Stimulated activated naive CD4-positive, alpha-beta T cell treated with Interleukin-2 at 50 U/mL for 16 hours (primary cell): ENCODE measurements at places on chromosomes 3 and 15.

DNA sequence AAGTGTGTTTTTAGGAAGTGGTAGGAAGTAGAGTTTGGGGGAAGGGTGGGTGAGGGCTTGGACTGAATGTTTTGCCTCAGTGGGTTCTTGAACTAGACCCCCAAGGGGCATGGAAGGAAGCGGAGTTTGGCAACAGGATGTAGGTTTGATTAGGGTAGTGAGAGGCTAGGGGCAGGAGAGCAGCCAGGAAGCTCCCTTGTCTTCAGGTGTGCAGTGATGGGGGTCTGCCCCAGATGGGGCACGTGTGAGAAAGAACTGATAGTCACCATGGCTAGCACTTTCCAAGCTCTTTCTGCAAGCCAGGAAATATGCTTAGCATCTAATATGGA is 4.7 kb downstream of the ZSCAN2 start:
- no peak for DNase-seq

DNA sequence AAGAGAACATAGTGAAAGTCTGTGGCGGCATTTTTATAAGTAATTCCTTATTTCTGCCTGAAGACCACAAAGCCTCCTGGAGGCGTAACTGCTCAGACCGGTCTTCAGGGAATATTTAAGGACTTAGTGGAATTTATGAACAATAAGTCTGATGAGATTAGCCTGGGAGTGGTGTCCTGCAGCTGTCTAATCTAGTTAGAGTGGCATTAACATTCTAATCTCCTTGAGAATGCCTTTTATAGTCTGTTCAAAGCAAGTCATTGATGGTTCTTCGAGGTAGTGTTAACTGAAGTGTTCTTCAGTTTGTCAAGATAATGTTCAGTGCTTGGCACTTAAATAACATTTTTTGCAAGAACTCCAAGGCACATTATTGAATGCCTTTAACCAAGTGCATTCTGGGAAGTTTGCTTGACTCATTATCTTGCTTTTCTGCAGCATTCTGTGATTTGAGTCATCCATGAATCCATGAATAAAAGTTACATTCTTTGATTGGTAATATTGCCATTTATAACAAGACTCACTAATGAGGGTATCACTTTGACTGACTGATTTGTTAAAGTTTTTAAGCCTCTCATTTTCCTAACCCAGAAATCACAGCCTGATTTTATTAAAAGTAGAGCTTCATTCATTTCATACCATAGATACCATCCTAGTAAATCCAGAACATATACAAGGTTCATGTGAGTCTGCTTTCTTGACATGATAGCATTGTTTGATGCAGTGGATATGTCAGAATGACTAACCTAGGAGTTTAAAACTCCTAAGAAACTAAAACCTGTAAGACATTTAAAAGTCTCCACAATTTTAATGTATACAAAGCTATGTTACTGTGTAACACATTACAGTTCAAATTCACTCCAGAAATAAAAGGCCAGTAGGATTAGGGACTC is 12.5 kb downstream of the RBM5 start:
- DNase-seq: no peak

DNA sequence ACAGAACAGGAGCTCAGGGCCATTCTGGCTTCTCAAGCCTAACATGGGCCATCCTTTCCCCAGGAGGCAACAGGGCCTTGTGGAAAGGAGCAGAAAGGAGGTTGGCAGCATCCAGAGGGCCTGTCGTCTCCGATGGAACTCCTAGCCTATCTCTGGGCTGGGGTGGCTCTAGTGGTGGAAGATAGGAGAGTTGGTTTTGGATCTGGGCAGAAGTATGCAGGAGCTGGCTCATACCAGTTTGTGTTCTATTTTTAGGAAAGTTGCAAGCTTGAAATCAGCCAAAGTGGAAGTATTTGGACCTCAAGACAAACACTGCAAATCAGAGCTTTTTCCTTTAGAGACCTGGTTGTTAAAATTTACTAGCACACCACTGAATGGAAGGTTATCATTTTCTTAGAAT is 35.4 kb upstream of the XCR1 start:
- no peak for DNase-seq

DNA sequence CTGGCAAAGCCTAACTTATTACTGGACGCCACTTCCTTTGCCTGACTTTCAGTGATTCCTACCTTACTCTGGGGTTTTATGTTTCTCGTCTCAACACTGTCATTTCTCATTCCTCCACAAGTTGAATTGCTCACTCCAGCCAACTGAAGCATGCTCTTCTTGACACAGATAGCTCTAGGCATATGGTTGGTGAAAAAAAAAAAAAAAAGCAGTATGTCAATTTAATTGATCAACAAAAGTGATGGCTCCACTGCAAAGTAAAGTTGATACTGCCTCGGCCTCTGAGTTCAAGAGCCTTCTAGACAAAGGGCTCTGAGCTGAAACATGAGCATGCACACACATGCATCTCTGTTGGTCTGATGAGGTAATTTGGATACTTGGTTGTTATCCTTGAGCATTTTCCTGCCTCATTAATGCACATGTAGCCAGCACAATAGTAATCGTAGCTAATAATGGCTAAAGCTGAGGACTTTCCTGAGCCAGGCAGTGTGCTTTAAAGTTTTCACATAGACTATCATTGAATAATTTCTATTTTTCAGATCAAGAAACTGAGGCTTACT is 21.4 kb upstream of the UBE2Q2 start:
- no peak for DNase-seq

GRCh38 chr15:70361891-70362290 is 264.2 kb upstream of the TLE3 start:
- DNase-seq: no peak

DNA sequence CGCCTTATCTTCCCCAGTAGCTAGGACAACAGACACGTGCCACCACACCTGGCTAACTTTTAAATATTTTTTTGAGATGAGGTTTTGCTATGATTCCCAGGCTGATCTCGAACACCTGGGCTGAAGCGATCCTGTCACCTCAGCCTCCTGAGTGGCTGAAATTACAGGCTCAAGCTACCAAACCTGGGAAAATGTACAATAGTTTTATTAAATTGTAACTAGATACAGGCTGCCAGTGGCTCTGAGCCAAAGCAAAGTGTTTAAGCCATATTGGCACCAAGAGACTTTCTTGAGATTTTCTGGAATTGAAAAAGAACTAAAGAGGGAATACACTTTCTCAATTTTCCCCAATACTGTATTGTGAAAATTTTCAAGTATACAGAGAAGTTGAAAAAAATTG is 204.3 kb downstream of the SUCLG2 start:
- DNase-seq: no peak

DNA sequence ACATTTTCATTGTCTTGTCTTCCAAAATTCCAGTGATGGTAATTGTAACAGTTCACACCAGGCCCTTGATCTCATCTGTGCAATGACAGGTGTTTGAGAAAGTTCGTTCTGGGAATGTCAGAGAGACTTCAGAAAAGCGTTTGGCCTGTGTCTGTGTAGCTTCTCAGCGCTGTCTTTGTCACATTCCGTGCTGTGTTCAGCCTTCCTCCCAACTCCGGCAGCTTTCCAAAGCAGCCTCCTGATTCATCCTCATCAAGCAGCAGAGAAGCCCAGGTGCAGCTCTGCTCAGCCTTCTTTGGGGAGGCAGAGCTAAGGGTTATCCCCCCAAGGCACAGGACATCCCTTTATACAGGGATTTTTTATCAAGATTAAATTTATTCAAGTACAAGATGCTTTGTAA is 494.0 kb upstream of the SUCLG2 start:
- DNase-seq: no peak
